Common myeloid progenitor, CD34-positive (primary cell): ENCODE measurements at places on chromosomes 2 and 18.

GRCh38 chr2:160407393-160408172 lies 86.0 kb downstream of the RBMS1 start:
- H3K27ac ChIP-seq, result peak overlapping the region; percentile 56
- no peaks in the 10 kb centered on the region for H3K36me3 ChIP-seq

- no peaks in the 10 kb centered on the region for H3K36me3 ChIP-seq
- H3K27me3 ChIP-seq, result no peaks in the 10 kb centered on the region
- H3K27ac ChIP-seq, result peak overlapping the region; percentile 37
- no peak overlapping the region for H3K4me3 ChIP-seq
- H3K4me1 ChIP-seq, result peaks cover 17% of the 10 kb centered on the region
- peak; percentile 64 for DNase-seq
Measured at GRCh38 chr2:106546391-106546990, 59.3 kb downstream of the CD8B2 start.

GRCh38 chr2:36915627-36916026 lies 50.7 kb downstream of the STRN start:
- peaks cover 12% of the 10 kb centered on the region for H3K4me1 ChIP-seq
- no peaks in the 10 kb centered on the region for H3K27me3 ChIP-seq
- peaks cover 11% of the 10 kb centered on the region for H3K36me3 ChIP-seq
- H3K27ac ChIP-seq, result no peak overlapping the region

DNA sequence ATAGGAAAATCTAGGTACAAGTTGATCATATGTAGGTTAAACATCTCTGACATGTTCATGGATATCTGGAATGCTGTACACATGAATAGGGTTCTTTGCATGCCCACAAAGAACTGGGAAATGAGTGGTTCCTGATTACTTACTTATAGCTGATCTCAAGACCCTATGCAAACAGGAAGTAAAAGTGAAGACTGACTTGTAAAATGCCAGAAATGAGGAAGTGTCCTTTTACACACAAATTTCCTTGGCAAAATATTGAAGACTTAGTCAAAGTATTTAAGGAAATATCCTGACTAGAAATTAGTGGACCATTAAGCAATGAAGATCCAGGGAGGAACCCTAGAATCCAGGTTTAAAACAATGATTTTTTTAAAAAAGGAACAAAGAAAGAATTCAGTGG lies 203.7 kb upstream of the DLGAP1 start:
- no peak overlapping the region for H3K27ac ChIP-seq
- H3K36me3 ChIP-seq, result no peaks in the 10 kb centered on the region
- no peaks in the 10 kb centered on the region for H3K27me3 ChIP-seq

GRCh38 chr2:145547620-145548019 lies 1027.7 kb upstream of the ZEB2 start:
- peak; percentile 47 for DNase-seq
- no peak overlapping the region for H3K4me3 ChIP-seq
- H3K4me1 ChIP-seq, result peaks cover 7% of the 10 kb centered on the region
- no peaks in the 10 kb centered on the region for H3K27me3 ChIP-seq

DNA sequence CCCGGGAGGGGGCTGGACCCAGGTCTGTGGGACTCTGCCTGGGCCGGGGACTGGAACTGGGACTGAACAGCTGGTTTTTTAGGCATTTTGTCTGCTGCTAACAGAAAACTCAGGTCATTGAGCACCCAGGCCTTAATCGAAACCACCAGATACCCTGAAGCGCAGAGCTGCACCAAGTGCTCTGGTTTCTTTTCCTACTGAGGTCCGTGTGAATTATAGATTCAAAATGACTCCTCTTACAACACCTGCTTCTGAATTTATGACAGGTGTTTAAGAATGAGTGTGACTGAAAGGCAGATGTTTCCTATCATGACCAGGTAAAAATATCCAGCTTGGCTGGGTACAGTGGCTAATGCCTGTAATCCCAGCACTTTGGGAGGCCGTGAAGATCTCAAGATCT lies 47.8 kb downstream of the TRAPPC12 start:
- H3K36me3 ChIP-seq, result peaks cover 14% of the 10 kb centered on the region
- no peak overlapping the region for H3K4me3 ChIP-seq
- no peak for DNase-seq
- H3K27ac ChIP-seq, result no peak overlapping the region
- no peaks in the 10 kb centered on the region for H3K27me3 ChIP-seq
- H3K4me1 ChIP-seq, result no peaks in the 10 kb centered on the region

DNA sequence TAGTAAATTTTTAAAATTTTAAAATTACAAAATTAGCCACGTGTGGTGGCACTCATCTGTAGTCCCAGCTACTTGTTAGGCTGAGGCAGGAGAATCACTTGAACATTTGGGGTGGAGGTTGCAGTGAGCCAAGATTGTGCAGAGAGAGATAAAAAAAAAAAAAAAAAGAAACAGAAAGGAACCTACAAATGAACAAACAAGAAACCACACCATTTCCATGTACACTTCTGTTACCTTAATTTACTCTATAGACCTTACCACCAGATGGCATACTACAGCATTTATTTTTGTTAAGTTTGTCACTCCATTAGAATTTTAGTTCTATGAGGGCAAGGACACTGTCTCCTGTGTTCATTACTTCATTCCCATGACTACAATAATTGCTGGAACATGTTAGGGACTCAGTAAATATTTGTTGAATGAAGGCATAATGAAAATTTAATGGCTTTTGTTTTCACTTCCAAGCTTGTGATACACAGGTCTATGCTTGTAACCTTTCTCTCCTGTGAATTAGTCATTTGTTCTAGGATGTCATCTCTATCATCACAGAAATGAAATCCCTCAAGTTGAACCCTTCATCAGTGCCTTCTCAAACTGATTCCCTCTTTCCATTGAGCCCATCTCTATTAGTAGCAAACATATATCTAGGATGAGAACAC lies 76.0 kb downstream of the ARHGAP15 start:
- no peak overlapping the region for H3K27ac ChIP-seq
- no peaks in the 10 kb centered on the region for H3K27me3 ChIP-seq
- peak; percentile 69 for DNase-seq
- no peaks in the 10 kb centered on the region for H3K4me1 ChIP-seq
